ENCODE measurements at places on chromosomes 5 and 9.
A peak's percentile ranks its signal among the peaks of the same experiment; 100 is the strongest.

- DNase-seq, result no peak
Measured at GRCh38 chr9:28014212-28014611, 440.9 kb upstream of the C9orf72 start.

DNA sequence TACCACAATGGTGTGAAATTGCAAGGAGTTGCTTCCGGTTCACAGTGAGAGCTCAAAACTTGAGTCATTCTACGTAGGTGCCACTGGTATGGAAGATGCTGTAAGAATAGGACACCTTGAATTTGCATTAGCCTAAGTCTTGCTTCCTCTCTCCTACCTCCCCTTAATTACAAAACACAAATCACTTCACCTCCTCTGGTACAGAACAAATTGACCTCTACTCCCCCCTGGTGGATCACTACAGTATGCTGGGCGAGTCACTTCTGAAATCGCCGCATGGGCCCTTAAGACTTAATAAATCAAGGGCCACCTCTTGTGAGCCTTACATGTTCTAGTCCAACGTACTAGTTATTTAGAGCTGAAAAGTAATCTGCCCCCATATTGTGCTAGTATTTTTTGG is 145.3 kb upstream of the SMARCA2 start:
- DNase-seq, result peak; percentile 6

- DNase-seq, result no peak
Measured at GRCh38 chr9:34863426-34863825, 94.7 kb upstream of the PHF24 start.

GRCh38 chr9:86741311-86742208 is 205.7 kb downstream of the GAS1 start:
- peak; percentile 15 for DNase-seq

DNA sequence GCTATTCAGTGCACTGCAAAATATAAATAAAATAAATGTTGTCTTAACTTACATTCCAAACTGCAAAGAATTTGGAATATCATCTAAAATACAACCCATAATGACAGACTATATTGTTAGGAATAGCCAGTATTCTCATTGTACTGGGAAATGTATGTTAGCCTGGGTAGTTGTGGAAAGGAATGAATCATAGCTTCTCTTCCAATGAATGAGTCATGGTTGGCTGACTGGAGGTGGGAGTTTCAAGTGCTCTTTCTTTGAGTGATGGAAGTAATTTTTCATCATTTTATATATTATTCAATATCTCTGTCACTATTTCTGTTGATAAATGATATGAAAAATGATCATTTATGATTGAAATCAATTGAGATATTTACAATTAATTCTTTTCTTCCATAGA is 158.6 kb upstream of the ARRDC3 start:
- no peak for DNase-seq

DNA sequence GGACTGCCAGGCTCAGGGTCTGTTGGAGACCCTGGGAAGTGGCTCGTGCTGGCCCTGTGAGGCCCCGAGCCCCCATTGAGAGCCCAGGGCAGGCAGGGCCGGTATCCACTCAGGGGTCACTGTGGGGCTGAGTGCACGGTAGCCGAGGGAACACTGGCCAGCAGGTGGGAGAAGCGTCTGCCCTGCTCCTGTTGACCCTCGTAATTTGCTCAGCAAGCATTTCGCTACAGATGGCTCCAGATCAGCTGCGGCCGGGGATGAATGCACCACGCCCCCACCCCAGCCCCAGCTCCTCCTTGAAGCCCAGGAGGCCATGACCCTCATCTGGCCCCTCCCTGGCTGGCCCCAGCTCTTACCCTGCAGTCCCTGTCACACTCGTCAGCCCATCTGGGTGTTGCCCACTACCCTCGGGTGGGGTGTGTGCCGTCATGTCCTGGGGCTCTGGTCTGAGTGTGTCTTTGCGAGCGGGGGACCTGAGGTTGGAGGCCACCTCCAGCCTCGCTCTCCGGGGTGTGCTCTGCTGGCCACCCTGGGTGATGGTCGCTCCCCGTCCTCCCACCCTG is 6.1 kb upstream of the NRARP start:
- DNase-seq, result no peak

DNA sequence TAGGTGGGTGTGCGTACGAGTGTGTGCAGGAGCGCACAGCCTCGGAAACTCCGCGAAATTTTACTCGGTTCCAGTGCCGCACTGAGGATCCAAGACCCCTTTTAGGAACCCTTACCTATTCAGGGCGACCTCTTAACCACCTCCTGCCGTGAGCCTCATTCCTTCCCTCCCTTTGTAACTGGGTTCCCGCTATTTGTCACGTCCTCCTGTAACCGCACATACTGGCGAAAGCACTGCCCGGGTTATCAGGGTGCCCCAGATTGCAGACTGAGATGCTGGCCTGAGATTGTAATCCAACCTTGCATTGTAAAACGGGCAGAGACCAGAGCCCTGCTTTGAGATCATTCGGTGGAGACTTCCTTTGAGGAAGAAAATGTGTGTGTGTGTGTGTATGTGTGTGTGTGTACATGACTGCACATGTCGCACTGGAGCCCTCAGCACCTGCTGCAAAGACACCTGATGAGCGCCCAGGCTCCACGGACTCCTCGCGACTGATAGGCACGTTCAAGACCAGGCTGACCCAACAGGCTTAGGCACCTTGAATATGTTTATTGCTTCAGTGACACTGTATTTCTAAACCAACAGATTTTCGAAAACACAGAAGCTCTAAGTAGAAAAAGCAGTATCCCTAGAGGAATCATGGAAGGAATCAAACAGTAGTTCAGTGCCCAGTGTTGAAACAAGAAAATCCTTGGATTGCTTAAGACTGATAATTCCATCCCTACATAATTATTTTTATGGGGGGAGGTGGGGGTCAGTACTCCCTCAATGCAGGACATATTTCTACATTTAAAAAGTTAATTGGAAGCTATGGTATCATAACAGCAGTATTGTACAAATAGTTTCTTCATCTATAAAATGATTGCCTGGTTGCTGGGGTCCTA is 86.5 kb upstream of the TNFAIP8 start:
- peak; percentile 23 for DNase-seq

- DNase-seq, result no peak
Measured at GRCh38 chr5:82785882-82786509, 291.2 kb downstream of the TMEM167A start.

GRCh38 chr5:88685591-88686541 is 197.1 kb downstream of the MEF2C start:
- DNase-seq, result no peak
